ENCODE measurements at places on chromosomes 3 and 15.

DNA sequence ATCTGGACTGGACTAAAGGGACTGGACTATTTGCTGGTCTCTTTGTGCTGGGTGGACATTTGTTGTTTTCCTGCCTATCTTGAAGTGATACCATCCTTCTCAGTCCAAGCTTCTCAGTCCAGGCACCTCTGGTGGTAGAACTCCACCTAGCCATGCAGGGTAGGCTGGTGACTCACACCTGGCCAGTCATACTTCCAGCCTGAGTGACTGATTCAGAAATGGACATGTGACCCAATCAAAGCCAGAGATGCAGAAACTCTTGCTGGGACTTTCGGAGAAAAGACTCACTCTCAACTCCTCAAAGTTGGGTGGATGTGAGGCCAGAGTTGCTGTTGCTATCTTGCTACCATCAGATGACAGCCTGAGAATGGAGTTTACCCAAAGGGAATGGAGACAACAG lies 5.6 kb upstream of the ASB14 start:
- no peak for DNase-seq

GRCh38 chr15:93074599-93074998 lies 14.4 kb downstream of the RGMA start:
- DNase-seq: no peak

- no peak for DNase-seq
Measured at GRCh38 chr3:28118087-28118486, 123.3 kb upstream of the CMC1 start.

- DNase-seq: no peak
Measured at GRCh38 chr15:80890341-80891005, 99.1 kb downstream of the MESD start.

GRCh38 chr15:100780208-100780800 lies 99.3 kb upstream of the ALDH1A3 start:
- no peak for DNase-seq

- no peak for DNase-seq
Measured at GRCh38 chr3:144770281-144770680, 798.7 kb downstream of the DIPK2A start.

- DNase-seq: no peak
Measured at GRCh38 chr3:71511037-71511436, 72.5 kb downstream of the FOXP1 start.

DNA sequence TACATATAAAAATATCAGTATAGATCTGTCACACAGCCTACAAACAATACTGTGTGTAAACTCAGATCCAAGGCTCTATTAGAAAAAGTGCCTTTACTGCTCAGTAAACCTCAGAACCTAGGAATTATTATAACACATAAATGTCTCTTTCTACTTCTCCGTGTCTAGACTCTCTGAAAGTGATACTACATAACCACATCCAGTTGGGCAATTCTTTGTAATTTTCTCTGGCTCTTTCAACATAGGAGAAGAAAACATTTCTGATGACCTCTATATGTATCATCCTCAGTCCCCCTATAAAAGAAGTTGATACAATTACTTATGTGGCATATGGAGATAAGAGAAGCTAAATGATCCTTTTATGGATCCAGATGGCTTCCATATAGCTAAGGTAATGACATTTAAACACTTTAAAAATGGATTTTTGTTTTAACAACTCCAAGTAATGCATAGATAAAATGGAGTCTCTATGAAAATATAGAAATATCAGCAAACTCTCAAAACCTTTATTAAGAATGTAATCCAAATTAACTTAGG lies 104.5 kb downstream of the LSAMP start:
- DNase-seq: no peak

GRCh38 chr15:80871858-80872257 lies 92.7 kb downstream of the CEMIP start:
- DNase-seq: no peak

GRCh38 chr3:161567577-161568361 lies 71.2 kb downstream of the OTOL1 start:
- no peak for DNase-seq

DNA sequence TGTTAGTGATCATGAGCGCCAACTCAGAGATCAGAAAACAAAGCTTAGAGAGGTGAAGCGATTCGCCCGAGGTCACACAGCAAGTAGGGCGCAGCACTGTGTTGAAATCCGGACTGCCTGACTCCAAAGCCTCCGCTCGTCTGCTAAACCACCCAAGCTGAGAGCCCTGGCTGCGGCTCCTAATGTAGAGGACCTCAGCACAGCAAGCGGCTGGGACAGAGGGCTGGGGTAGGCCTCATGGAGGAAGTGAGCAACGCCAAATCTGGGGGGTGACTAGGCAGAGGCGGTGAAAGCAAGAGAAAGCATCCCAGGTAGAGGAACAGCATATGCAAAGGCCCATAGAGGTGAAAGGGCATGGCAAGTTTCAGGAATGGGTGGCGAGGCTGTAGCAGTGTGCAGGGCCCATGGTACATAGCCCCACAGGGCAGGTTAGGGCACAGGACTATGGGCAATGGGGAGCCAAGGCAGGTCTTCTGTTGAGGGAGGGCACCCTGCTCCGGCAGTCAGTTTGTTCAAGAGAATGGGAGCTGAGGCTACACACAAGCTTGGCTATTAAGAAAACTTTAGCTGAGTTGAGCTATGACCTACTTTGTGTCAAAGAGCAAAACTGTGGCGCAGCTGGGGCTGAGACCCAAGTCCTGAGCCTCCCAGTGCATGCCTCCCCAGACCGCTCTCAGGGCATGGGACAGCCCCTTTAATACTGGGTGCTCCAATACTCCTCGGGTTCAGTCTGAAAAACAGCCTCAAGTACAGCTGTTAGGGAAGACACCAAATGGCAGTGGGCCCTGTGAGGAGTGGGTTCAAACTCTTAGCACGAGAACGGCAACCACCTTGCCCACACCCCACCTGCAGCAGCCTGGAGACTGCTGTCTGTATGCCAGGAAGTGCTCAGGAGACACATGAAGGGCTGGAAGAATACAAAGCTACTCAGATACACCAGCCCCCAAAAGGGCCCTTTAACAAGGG lies 988 bp upstream of the CFAP92 start:
- no peak for DNase-seq

- DNase-seq: no peak
Measured at GRCh38 chr3:100984308-100984707, 8.9 kb downstream of the ABI3BP start.

- DNase-seq: no peak
Measured at GRCh38 chr15:85477730-85478129, 97.3 kb downstream of the AKAP13 start.

GRCh38 chr3:8709287-8709686 lies 24.3 kb upstream of the CAV3 start:
- DNase-seq: no peak

GRCh38 chr3:128006061-128007032 lies 45.9 kb upstream of the SEC61A1 start:
- no peak for DNase-seq

DNA sequence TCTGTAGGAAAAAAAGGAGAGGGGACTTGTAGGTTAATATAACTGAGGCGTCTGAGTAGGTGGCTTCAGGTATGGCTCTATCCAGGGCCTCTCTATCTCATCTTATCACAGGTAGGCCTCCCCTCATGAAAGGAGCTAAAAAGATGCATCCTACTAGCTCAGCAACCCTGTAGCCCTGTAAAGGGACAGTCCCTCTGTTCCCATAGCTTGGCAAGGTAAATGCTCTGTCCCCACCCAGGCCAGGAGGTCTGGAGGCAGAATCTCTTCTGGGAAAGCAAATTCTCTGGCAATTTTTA lies 135.2 kb downstream of the CHSY1 start:
- no peak for DNase-seq

- DNase-seq: no peak
Measured at GRCh38 chr3:46729038-46729437, 11.4 kb upstream of the PRSS50 start.

DNA sequence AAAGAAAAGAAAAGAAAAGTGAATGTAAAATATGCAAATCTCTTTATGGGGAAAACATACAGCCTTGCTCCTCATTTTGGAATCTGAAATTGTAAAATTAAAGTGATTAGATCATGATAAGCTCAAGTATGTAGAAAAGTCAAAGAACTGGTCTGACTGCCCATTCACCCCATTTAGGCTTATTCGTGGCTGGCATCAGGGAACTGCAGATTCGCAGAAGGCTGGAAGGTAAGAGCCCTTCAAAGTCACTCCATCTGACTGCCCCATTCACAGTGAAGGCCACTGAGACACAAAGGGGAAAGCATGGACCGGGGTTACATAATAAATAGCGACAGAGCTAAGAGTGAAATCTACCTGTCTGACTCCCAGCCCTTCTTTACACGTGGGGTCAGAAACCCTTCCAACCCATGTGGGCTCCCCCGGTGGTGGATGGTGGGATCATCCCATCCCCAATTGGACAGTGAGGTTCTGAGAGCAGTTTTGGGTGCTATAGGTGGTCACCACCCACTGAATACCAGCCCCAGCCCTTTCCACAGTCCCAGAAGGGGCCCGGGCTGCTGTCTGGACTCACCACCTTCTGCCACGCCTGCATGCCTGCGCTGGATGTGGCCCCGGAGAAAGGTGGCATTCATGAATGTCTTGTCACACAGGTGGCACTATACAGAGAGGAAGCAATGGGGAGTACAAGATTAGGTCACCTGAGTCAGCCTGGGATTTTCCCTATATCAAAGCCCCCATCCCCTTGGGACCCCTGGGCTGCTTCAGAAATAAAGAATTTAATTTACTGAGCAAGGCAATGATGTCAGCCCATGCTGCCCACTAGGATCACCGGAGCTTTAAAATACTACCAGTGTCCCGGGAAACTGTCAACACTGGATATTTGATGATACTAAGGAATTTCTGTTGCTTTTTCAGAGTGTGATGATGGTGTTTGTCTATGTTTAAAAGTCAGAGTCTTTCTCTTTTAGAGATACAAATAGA lies 17.9 kb downstream of the DZIP1L start:
- no peak for DNase-seq

GRCh38 chr3:99895131-99895696 lies 77.6 kb downstream of the CMSS1 start:
- DNase-seq: no peak

DNA sequence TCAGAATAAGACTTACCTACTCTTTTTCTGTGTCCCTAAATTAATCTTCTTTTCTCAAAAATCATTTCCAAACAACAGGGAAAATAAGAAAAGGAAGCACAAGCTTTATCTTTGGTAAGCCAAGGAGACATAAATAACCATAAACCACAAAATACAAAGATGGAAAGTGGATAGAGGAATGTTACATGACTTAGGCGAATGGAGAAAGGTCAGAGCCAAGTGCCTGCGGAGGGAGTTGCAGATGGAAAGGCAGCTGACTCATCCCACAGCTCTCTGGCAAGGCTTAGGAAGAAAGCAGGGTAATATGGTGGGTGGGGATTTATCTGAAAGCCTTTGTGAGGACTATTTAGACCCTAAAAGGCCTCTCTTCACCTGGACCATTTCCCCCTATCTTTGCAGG lies 72.8 kb downstream of the GALK2 start:
- DNase-seq: no peak

DNA sequence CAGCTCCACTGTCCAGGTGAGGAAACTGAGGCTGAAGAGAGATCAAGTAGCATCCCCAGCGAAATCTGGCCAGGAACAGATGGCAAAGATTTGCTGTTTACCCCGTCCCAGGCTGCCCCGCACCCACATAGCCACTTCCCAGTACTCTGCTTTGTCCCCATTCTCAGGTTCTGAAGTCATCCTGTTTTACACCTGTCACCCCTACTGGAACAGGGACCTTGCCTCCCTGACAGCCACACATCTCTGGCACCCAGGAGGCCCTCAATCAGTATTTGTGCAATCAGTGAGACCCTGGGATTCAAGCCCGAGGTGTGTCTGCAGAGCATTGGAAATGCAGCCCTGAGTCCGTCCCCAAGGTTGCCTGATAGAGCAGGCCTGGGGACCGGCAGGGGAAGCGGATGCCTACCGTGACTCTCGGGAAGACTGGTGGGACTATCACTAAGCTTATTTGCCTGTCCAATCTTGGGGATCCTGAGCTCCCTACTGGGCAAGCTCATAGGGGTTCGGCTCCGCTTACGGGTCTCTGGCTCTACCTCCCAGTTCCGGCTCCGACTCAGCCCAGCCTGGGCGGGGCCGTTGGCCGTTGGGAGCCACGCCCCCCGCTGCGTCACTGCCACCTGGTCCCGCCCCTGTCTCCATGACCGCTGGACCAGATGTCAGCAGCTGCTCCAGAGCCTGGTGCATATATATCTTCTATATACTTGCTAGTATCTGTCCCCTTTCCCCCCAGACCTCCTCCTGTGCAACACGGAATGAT lies 17.5 kb upstream of the FANCD2 start:
- peak; percentile 80 for DNase-seq

DNA sequence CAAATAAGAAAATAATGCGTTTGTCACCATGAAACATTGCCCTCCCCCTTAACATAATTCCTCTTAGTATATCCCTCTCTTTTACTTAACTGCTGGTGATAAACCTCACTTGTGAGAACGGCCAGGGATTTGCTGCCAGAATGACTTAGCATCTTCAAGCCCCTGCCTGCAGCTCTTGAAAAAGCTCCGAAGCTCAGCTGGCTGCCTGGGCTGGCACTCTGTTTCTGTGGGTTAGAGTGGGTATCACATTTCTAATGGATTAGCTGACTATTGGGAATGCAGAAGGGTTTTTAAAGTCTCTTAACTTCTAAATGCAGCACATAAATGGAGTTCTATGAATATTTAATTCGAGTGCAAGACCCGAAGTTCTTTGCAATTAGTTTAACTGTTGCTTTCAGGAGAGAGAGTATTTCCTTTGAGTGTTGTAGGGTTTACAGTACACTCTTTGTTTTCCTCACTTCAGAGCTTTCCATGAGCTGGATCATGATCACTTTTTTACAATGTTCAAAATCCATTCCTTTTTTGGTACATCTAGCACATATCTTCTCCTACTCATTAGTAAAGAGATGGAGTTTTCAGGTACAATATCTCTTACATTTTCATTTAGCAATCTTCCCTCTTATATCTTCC lies 124.7 kb upstream of the RBMS3 start:
- no peak for DNase-seq

DNA sequence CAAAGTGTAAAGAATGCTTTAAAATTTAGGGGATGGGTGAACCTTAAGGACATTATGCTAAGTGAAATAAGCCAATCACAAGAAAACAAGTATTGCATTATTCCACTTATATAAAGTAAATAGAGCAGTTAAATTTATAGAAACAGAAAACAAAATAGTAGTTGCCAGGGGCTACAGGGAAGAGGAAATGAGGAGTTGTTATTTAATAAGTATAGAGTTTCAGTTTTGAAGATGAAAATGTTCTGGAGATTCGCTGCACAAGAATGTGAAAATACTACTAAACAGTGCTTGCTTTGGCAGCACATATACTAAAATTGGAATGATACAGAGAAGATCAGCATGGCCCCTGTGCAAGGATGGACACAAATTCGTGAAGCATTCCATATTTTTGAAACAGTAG lies 32.0 kb downstream of the DNAH12 start:
- DNase-seq: no peak

All from CD4-positive, alpha-beta T cell treated with Interleukin-15 for 4 hours (primary cell).